ENCODE measurements at places on chromosomes 5 and 9.

DNA sequence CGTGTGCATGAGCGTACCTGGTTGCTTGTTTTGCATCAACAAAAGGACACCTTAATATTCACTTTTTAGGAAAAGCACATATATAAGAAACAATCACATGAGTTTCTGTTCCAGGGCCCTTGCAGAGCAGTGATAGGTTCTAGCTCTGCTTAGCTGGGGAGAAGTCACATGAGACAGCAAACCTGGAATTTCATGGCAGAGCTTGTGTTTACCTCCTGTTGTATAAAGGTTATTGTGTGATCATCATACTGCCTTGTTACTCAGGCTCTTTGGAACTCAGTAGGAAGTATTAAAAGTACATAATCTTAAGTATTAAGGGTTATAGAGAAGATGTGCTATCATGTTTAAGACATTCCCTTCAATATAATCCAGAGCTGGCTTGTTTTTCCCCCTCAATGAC, 18.0 kb upstream of the VLDLR start:
- DNase-seq = no peak

- no peak for DNase-seq
Observed at GRCh38 chr9:38277601-38278200, 114.8 kb upstream of the ALDH1B1 start.

GRCh38 chr5:128572930-128573319, 34.9 kb upstream of the FBN2 start:
- DNase-seq = no peak

GRCh38 chr9:80146466-80146865, 574.7 kb downstream of the TLE4 start:
- no peak for DNase-seq

DNA sequence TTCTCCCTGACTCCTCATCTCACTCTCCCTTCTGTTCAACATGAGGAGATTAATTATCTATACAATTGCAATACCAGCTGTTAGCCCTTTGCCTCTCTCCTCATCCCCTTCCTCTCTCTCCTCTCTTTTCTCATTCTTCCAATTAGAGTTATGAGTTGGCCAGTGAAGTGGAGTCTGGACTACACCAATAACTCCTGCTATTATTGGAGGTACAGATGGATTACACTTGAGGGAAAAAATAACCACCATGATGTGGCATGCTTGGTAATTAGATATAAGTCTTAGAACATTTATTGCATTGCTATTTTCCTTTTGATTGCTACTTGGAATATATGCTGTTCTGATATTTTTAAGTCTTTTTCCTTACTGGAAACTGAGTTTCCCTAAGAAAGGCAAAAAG, 159.2 kb downstream of the FRMD3 start:
- DNase-seq = no peak

DNA sequence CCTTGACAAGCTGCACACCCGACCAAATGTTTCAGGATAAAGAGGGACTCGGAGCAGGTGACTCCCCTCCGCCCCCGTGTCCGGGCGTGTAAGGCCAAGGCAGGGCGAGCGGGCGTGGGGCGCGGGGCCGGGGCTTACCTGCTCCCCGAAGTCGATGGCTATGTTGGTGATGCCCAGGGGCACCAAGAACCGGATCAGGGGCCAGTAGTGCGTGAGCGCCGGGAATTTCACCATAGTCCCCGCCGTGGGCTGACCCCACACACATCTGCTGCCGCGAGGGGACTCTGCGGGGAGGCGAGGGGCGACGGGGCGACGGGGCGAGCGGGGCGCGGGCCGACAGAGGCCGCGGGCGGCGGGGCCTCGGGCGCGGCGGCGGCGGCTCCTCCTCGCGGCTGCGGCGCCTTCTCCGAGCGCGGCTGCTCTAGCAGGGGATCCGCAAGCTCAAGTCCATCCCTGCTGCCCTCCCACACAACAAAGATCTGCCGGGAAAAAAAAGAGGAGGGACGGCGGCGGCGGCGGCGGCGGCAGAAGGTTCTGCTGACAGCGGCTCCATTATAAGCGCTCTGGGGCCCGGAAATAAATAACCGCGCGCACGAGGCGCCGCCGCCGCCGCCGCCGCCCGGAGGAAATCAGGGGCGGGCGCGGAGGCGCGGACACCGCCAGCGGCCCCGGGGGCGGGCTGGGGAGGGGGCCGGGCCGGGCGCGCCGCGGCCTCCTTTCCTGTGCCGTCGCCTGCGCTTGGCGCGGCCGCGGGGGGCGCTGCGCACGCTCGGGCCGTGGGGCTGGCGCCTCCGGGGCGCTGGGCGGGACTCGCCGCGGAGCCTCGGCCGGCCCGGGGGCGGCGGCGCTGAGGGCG, at the start of gene ANKH:
ANKH (minus strand) TSS at position 565 of the 856 bp plus-strand sequence; CDS start at position 234, 331 bp downstream.
- no peak for DNase-seq

- DNase-seq = no peak
Observed at GRCh38 chr9:109181284-109181683, 14.2 kb upstream of the FRRS1L start.

GRCh38 chr9:88071331-88071730, 66.9 kb downstream of the SPATA31C2 start:
- no peak for DNase-seq

DNA sequence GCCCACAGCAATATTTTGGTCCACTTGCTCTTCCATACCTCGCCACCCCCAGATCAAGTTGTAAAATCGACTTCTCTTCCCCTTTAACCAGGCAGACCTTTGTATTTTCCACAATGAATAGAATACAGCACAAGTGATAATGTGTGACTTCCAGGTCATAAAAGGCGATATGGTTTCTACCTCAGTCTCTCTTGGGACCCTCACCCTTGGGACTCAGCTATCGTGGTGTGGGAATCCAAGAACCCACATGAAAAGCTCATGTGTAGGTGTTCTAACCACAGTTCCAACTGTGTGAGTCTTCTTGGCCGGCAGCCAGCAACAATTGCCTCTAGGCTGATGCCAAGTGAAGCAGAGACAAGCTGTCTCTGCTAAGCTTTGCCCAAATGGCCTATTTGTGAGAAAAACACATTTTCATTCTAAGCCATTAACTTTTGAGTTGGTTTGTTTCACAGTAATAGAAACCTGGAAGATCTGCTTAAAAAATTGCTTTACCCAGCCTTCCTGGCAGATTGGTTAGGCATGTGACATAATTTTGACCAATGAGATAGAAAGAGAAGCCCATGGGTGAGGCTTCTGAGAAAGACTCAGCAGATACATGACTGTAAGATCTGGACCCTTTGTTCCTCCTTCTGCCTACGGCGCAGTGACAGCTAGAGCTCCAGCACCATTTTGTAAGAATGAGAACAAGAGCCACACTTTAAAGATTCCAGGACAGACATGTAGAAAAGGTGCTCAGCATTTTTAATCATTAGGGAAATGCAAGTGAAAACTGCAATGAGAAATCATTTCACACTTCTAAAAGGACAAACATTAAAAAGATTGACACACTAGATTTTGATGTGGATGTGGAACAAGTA, 18.3 kb upstream of the MLLT3 start:
- DNase-seq = no peak

DNA sequence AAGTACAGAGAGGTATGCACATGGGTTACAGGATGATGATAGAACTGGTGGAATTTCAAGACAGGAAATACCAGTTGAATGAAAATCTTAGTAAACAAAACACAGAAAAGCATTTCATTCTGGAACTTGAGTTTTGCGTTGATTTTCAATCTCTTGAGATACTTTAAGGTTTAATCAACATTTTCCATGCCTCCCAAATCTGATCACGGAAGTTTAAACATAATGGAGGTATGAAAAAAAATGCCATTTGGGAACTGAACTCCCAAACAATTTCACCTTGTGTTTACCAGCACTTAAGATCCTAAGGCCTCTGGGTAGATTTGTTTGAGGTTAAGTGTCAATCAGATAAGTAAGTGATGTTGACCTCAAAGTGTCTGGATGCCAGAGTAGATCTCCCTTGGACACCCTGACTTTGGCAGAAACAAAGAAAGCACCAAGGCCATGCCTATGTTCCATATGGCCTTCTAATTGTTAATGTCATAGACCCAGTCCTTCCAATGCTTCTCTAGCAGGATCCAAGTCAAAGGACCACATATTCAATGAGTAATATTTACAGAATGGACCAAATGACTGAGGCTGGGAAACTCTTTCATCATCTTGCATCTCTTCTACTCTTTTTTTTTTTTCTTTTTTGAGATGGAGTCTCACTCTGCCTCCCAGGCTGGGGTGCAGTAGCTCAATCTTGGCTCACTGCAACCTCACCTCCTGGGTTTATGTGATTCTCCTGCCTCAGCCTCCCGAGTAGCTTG, 216.9 kb downstream of the ARRDC3 start:
- DNase-seq = no peak

- DNase-seq = no peak
Observed at GRCh38 chr5:5344606-5345005, 77.9 kb upstream of the ICE1 start.

GRCh38 chr9:137491735-137492432, 32.8 kb upstream of the NSMF start:
- DNase-seq = no peak

DNA sequence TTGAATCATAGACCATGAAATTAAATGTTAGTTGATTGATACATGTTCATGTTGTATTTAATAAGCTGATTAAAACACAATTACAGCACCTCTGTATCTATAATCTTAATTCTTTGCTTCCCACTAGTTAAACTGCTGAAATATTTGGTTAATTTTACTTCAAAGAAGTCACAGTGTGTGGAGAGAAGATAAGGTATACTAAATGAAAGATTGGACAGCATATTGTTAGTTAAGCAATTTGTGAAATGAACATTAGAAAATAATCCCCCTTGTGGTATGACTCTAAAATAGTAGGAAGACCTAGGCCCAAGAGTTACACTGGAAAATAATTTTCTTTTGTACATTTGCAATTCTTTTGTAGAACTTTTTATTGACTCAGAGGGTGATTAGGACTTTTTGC, 30.3 kb downstream of the MAN2A1 start:
- DNase-seq = no peak

DNA sequence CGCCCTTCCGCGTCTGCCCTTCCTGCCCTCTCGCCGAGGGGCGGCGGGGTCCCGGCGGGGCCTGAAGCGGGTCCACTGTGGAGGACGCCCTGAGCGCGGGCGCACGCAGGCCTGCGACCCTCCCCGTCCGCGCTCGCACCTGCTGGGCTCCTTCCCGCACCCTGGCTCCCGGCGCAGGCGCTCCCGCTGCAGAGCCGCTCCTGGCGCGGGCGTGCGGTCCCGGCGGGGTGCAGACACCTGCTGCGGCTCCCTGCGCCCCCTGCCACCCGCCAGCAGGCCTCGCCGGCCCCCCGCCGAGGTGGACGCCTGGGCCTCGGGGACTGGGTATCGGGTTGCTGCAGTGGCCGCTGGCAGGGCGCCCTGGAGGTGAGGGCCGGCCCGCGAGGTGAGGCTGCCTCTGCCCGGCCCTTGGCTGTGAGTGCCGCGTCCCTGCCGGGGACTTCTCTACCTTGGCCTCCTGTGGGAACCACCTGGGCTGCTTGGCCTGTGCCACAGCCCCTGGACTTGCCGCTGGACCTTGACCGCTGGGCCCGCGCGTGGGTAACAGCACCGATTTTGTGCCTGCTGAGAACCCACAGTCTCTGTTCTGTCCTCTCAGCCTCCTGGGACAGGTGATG, 627 bp downstream of the ARRDC1 start:
- DNase-seq = no peak

DNA sequence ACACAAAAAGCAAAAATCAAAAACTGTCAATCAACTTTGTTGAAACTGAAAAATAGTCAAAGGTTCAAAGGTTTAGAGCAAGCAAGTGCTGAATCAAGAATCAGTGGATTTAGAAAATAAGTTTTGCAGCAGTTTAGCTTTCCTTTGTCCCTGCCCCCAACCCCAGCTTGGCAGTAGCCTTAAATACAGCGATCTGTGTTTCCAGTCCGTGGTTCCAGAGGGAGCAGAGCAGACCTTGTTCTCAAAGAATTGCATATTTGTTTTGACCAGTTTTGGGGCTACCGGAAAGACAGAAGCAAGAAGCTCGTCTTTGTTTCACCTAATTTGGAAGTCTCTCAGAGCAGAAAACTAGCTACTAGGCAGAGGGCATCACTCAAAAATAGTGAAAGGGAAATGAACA, 57.2 kb upstream of the PRDM9 start:
- no peak for DNase-seq

- DNase-seq = no peak
Observed at GRCh38 chr5:29662876-29663275, 1530.6 kb upstream of the CDH6 start.

DNA sequence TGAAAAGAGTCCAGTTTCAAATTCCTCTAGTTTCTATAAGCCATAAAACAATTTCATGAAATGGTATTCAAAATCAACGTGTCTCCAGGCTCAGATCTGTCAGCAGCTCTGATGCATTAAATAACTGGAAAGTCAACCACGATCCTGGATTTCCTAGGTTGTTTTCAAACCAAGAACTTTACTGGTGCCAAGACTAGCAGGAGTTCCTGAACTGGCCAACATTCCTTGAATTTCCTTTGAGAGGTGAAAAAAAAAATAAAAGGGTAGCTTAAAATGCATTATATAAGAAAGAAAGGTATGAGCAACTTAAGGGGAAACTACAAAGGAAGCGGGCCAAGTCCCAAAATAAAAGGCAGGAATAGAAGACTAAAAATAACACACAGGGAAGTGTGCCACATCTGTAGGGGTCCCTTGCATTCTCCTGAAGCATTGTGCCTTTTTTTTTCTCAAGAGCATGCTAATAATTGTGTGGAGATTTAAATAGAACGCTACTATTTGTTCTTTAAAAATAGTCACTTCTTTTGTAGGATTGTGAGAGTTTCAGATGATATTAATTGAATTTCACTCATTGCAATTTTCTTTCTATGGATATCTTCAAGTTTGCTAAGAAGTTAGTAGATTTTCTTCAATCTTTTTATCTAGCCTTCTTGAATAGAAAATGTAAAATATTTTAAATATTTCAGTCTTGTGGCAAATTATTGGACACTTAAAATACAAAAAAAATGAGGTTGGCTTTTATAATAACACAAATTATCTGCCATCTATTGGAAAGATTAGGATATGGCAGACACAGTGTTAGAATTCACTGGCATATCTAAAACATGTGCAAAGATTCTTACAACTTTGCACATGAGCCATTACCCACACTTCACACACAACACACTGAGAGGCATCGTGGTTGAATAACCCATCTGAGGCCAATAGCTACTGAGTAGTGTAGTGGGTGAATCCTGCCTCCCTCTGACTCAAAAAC, 15.3 kb downstream of the ESM1 start:
- DNase-seq = no peak

DNA sequence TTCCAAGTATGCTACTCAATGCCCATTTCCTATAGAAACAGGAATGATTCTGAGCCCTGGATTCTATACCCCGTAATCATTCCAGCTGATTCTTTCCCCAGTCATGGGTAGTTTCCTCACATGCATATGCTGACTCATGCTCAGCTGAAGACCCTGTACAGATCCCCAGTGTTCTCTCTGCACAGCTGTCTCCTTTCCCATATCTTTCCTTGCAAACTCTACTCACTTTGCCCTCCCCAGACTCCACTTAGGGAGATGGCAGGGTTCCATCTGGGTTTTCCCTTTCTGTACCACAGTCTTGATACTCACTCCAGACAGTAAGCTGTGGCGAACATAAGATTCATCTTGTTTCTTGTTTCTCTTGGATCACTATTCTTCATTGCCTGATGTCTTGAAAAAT, 357.6 kb downstream of the RAB3C start:
- no peak for DNase-seq

DNA sequence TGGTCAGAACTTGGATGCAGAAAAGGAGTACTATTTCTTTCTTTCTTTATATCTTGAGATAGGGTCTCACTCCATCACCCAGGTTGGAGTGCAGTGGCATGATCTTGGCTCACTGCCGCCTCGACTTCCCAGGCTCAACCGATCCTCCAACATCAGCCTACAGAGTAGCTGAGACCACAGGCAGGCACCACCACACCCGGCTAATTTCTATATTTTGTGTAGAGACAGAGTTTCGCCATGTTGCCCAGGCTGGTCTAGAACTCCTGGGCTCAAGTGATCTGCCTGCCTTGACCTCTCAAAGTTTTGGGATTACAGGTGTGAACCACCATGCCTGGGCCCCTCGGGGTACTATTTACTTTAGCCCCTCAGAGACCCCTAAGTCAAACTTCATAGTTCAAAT, 323.4 kb downstream of the TRPM3 start:
- no peak for DNase-seq

Measured in cortex of kidney (tissue), 1 donor.